ENCODE measurements at places on chromosomes 11 and 22.

GRCh38 chr22:45598596-45599217 lies 72.9 kb upstream of the ATXN10 start:
- DNase-seq: no peak

- peak; percentile 3 for DNase-seq
Observed at GRCh38 chr22:26756675-26757293, 99.4 kb downstream of the MIAT start.

DNA sequence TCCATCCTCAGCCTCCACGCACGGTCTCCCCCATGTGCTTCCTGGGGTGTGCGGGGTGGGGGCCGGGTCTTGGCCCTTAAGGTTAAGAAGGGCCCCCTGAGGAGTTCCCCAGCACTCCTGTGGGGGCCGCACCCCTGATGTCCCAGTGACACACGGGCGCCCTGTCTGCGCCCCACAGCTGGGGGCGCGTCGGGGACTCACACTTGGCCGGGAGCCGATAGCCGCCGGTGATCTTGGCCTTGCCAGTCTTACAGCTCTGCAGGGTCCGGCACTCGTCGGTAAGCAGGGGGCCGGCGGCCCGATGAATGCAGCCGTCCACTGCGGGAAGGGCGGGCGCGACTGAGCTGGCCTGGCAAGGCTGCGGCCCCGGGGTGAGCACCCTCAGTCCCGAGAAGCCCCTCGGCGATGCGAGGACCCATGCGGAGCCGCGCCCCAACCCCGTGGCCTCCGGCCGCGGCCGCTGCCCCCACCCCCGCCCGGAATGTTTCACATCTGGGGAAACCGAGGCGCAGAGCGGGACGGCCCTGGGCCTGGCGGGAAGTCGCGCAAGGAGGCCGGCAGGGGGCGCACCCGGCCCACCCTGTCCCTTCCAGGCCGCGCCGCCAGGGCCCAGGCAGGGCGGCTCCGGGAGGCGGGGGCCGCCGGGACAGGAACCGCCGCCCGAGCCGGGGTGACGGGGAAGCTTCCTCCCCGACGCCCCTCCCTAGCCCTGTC lies 13.9 kb downstream of the OTUB1 start:
- DNase-seq: peak; percentile 49

DNA sequence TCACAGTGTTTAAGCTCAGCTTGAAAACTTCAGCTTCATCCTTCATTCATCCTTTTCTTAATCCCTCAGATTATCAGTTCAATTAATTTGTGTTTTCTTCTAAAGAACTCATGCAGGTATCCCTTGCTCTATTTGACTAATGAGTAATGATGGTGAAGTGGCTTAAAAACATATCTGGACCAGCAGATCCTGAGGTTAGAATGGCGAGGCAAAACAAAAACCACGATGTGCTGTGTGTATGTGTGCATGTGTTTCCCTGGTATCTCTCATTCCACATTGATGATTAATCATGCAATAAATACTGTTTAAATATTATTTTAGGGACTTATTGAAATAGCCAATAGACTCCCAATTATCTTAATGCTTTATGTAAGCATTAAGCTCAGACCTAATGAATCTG lies 437.0 kb downstream of the DYNC2H1 start:
- DNase-seq: no peak

- no peak for DNase-seq
Observed at GRCh38 chr22:46031965-46032851, 55.2 kb upstream of the WNT7B start.

DNA sequence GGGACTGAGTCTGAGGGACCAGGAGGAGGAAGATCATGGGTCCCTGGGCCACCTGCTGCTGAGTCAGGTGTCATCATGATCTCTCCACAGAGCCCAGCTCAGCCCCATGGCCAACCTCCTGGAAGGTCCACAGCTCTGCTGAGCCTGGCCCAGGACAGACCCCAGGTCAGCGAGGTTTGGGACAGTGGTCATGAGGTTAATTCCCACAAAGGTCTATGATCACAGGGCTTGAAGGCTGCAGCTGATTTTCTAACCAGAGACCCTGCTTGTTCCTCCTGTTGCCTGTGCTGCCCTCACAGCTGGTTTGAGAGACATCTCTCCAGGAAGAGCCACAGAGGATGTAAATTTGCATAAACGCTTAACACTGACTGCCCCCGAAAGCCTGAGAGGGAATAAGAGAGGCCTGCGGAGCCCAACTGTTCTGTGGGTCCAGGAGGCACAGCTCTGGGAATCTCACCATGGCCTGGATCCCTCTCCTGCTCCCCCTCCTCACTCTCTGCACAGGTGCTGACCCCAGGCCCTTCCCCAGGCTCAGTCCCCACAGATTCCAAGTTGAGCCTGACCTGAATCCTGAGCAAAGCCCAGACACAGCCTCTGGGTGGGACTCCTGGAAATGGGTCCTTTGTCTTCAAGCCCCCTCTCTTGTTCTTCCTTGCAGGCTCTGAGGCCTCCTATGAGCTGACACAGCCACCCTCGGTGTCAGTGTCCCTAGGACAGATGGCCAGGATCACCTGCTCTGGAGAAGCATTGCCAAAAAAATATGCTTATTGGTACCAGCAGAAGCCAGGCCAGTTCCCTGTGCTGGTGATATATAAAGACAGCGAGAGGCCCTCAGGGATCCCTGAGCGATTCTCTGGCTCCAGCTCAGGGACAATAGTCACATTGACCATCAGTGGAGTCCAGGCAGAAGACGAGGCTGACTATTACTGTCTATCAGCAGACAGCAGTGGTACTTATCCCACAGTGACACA lies 102.8 kb downstream of the GGTLC2 start:
- no peak for DNase-seq

GRCh38 chr22:33296941-33297340 lies 238.8 kb upstream of the SYN3 start:
- DNase-seq: no peak

GRCh38 chr11:85661972-85662664 lies 2.8 kb downstream of the CREBZF start:
- no peak for DNase-seq

- DNase-seq: no peak
Observed at GRCh38 chr11:6498121-6498520, 1.0 kb downstream of the DNHD1 start.

DNA sequence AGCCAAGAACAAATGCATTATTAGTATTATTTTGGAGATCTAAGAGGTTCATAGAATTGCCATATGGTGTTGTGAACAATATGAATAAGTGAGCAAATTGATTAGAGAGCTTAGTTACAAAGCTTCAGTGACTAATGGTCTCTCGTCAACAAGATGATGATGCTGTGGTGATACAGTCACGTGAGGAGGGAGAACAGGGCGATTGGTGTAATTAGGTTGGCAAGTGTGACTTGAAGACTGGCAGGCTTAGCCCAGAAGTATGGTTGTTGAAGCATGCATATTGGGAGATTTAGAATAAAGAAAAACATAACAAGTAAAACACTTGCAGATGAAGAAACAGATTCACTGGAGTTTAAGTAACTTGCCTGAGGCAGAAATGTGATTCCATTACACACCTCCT lies 100.6 kb upstream of the SORL1-AS1 start:
- DNase-seq: no peak

DNA sequence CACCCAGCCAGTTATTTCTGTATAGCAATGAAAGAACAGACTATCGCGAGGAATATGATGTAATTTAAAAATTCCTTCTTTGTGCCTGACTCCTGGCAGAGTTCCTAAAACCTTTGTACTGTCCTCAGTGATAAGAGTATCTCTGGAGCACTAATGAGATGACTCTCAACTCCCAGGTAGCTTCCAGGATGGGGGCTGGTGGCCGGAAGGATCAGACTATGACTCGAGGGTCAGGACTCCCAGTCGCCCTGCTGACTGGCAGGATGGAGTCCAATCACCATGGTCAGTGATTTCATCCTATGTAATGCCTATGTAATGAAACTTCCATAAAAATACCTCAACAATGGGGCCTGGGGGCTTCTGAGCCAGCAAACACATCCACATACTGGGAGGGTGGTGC lies 135.1 kb downstream of the SHANK2 start:
- no peak for DNase-seq

- DNase-seq: no peak
Observed at GRCh38 chr11:59062602-59063529, 23.2 kb upstream of the GLYATL1B start.

DNA sequence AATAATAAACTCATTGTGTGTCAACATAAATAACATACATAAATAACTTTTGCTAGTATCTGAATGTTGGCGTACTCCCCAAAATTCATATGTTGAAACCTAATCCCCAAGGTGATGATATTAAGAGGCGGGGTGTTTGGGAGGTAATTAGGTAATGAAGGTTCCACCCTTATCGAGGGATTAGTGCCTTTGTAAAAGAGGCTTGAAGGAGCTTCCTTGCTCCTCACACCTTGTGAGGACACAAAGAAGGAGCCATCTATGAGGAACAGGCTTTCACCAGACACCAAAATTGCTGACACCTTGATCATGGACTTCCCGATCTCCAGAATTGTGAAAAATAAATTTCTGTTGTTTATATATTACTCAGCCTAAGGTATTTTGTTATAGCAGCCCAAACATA lies 33.9 kb upstream of the CXCR5 start:
- DNase-seq: no peak

GRCh38 chr11:78768971-78769370 lies 194.3 kb upstream of the NARS2 start:
- no peak for DNase-seq

DNA sequence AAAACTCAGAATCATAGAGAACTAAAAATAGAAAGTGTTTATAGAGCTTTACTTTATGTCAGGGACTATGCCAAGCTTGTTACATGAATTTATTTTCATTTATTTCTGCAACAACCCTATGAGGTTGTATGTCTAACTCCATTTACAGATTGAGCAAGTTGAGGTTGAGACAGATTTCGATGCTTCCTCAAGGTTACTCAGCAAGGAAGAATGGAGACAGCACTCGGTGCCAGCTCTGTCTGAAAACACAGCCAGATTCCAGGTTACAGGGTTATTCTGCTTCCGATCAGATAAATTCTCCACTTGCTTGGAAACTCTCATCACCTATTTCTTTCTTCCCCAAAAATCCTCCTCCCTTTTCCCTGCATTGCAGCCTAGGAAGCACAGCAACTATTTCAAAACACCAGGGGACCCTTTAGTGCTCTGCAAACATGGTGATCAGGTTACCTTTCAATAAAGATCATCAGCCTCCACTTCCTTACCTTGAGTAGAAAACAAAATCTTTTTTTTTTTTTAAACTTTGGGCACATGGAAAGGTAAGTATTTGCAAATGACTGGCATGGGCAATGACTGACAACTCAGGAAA lies 7.0 kb downstream of the MMP3 start:
- no peak for DNase-seq

DNA sequence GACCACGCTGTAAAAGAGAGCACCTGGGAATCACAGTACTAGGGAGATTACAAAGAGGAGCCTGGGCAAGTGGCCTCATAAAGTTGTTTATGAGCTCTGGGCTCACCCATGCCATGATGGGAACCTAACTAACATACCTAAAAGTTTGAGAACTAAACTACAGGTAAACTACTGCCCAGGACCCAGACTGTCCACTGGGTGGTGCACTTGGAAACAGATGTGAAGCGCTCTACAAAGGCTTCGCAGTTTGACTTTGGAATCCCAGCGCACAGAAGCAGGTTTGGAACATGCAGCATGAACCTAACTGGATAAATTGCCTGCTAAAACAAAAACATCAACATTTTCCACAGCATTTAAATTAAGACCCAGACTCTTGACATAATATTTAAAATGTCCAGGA lies 418.6 kb downstream of the FAM181B start:
- DNase-seq: no peak

DNA sequence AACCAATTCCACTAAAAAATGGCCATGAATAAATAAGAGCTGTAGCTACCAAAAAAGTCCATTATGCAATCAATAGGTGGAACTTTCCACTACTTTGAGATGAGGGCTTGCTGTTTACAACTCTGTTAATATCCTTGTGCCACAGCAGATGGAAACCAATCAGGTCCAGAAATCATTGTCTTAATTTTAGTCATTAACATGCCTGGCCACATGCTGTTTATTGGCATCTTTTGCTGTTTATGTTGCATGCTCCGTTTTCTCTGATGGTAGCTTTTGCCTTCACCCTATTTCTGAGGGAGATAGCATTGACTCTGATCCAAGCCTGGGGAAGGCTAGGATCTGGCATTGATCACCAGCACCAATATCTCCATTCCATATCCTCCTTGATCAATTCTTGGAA lies 192.9 kb upstream of the SEZ6L start:
- DNase-seq: no peak

DNA sequence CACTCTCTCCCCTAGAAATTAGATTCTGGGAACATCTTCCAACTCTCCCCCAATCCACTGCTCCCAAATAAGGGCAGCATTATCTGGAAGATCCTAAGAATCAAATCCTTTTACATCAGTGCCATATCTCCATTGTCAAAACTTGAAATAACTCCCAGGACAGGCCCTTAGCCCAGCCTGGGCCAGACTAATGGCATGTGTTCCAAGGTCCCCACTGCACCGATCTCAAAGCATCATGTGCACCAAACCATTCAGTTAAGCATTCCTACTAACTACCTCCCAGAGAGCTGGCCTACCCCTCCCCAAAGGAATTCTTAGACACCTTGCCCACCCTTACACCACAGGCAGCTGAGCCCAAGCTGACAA lies 44.2 kb upstream of the POU2AF1 start:
- no peak for DNase-seq

- no peak for DNase-seq
Observed at GRCh38 chr11:113274713-113275582, 39.4 kb upstream of the TTC12 start.

DNA sequence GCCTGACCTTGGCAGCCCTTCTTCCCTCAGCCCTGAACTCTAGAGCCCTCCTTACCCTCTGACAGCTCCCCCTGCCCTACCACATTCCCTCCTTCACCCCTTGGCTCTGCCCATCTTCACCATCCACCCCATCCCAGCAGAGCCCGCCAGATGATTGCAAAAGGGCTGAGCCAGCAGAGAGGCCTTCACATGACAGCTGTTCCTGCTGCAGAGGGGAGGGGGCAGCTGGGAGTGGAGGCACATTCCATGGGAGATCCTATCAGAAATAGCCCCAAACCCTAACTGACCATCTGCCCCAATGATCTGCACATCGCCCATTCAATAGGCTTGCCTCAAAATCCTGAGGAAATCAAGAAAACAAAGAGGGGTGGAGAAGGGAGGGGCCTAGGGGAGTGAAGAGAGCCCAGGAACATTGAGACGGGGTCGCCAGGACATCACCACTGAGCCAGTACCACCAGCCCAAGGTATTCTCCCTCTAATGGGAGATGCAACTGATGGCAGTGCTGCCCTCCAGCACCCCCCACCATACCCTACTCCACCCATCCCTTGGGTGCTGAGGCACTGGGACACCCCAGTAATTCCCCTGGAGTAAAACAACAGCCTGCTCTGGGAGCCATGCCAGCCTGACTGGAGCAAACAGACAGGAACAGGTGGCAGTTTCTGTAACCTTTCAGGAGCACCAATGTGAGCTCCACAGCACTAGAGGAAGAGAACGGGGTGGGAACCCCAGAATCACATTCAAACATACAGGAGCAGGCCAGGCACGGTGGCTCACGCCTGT lies 8.0 kb upstream of the AHNAK start:
- DNase-seq: no peak

- DNase-seq: no peak
Observed at GRCh38 chr11:78381865-78382264, 35.8 kb downstream of the GAB2 start.
